Skin of body (tissue), 3 donors: ENCODE measurements at places on chromosomes 12 and 14.

GRCh38 chr14:21455592-21455911, 371 bp downstream of the CHD8 start:
- no peak for DNase-seq

GRCh38 chr14:99574099-99574880, 29.7 kb downstream of the CCDC85C start:
- DNase-seq: no peak

DNA sequence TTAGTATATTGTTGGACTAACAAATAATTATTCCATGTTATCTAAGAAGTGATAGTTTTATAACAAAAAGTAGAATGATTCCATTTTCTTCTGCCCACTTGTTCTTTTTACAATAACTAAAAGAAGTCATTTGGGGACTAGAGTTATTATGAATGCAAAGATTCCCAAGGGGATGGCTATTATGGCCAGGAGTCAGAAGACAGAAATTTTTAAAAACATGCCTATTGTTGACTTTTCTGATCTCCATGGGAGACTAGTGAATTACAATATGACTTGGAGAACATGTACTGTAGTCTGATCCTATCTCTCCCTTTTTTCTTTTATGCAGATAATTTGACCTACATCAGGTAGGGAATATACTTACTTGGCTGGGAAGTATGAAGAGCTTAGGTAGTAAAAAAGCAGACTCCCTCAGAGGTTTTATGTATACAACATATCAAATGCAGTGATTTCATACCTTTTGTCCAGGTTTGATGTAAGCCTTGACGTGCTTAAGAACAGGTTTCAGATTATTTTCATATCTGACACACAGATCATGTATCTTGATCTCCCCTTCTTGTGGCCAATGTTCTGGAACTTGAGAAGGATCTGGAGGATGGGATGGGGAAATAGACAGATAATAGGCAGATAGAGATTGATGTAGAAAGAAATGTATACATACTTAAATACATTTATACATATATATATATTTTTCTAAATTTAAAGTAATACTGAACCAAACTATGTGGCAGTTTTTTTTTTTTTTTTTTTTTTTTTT, 41.0 kb upstream of the KCNJ8 start:
- no peak for DNase-seq

DNA sequence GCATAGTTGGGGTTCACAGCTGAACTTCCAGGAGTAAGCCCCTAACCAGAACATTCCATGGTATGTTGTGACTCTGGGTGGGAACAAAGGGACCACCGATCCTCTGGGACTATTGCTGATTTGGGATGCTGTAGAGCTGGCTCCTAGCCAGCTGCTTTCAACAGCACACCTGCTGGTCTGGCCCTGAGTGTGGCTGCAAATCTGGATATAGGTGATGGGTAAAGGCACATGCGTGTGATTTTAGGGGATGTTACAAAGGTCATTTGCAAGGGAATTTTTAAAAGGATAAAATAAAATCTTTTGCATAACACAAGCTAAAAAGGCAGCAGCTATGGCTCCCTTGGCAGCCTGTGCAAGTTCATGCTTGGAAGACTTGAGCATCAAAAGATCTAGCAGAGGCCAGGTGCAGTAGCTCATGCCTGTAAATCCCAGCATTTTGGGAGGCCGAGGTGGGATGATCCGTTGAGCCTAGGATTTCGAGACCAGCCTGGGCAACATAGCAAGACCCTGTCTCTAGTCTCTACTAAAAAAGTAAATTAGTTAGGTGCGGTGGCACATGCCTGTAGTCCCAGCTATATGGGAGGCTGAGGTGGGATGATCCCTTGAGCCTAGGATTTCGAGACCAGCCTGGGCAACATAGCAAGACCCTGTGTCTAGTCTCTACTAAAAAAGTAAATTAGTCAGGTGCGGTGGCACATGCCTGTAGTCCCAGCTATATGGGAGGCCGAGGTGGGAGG, 1.6 kb downstream of the ALDH2 start:
- no peak for DNase-seq

DNA sequence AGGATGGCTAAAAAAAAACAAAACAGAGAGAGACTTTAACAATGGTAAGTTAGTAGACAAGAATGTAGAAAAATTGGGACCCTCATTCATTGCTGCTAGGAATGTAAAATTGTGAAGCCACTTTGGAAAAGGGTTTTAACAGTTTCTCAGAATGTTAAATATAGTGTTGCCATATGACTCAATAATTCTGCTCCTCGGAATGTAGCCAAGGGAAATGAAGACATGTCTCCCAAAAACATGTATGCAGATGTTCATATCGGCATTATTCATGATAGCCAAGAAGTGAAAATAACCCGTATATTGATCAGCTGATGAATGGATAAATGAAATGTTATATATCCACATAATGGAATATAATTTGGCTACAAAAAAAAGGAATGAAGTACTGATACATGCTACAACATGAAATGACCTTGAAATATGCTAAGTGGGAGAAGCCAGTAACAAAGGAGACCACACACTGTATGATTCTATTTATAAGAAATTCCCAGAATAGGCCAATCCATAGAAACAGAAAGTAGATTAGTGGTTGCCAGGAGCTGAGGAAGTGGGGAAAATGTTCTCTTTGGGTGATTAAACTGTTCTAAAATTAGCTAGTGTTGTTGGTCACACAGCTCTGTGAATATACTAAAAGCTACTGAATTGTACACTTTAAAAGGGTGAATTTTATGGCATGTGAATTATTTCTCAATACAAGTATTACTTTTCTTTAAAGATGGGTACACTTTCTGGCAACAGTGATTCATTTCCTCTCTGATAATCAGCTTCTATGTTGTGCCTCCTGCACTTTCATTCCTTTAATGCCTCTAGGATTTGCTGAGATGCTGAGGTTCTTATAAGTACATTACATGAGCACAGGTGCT, 132.5 kb downstream of the DAAM1 start:
- peak; percentile 81 for DNase-seq

GRCh38 chr12:52682938-52683574, 2.8 kb upstream of the KRT1 start:
- no peak for DNase-seq

GRCh38 chr12:109020146-109020795, 597 bp downstream of the SVOP start:
- no peak for DNase-seq

DNA sequence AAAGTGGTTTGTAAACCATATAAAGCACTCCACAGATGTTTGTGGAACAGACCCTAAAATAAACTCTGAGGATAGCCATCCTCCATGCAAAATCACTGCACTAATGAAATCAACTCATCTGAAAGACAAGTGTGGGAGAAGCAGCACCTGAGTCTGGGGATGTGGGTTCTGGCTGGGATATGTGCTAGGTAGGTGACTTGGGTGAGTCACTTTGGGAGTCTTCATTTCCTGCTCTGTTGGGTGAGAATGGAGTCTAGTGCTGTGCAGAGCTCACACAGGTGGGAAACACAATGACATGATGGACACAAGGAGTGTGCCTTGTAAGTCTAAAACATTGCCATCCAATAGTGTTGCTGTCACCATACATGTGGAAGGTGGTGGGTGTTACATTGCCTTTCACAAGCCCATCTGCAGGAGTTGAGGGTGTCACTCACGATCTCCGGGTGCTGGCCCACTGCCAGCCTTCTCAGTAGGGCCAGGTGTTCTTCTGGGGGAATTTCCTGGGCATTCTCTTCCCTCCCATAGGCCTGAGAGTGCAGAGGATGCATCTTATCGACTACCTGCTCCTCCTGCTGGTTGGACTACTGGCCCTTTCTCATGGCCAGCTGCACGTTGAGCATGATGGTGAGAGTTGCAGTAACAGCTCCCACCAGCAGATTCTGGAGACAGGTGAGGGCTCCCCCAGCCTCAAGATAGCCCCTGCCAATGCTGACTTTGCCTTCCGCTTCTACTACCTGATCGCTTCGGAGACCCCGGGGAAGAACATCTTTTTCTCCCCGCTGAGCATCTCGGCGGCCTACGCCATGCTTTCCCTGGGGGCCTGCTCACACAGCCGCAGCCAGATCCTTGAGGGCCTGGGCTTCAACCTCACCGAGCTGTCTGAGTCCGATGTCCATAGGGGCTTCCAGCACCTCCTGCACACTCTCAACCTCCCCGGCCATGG, 2.0 kb downstream of the SERPINA4 start:
- no peak for DNase-seq

GRCh38 chr14:58428118-58428683, 682 bp downstream of the KIAA0586 start:
- peak; percentile 80 for DNase-seq

DNA sequence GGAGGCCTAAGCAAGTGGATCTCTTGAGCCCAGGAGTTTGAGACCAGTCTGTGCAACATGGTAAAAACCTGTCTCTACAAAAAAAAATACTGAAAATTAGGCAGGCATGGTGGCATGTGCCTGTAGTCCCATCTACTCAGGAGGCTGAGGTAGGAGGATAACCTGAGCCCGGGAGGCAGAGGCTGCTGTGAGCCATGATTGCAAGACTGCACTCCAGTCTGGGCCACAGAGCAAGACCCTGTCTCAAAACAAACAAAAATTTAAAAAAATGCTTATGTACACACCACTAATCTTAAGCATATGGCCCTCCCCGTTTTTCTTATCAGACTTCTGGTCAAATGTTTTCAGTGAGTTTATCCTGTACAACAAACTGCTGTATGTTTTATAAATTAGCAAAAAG, 1.7 kb upstream of the GNPNAT1 start:
- DNase-seq: no peak

- DNase-seq: no peak
Measured at GRCh38 chr12:50929831-50930230, 22.5 kb upstream of the HIGD1C start.

DNA sequence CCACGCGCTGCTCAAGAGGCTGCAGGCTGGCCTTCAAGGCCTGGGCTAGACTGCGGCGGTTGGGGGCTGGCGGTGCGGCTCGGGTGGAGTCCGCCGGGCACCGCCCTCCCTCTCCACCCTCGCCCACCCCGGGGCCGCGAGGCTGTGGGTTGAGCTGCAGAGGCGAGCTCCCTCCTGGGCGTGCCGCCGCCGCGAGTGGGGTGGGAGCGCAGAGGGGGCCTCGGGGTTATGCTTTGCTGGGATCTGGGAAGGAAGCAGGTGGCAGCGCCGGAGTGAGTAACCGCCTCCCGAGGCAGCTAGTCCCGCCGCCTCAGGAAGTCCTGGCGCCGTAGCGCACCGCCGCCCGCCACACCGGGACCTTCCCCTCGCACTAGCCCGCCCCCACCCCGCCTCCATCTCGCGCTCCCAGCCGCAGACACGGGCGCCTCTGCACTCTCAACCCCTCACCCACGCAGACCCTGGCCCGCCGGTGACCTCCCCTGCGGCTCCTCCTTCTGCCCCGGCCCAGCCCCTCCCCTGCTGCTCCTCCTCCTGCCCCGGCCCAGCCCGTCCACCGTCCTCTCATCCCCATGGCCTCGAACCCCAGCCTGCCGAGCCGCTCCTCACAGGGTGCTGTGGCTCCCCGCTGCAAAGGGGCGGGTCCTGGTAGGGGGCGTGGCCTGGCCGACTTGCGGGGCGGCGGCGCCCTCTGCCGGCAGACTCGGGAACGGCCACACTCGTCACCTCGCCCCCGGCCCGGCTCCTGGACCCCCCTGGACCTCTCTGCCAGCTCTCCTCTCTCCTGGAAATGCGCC, 16.6 kb downstream of the TAMALIN start:
- DNase-seq: peak; percentile 33

GRCh38 chr14:99562856-99563748, 40.9 kb downstream of the CCDC85C start:
- no peak for DNase-seq

- DNase-seq: no peak
Measured at GRCh38 chr14:34837801-34838322, 37.3 kb downstream of the BAZ1A start.

DNA sequence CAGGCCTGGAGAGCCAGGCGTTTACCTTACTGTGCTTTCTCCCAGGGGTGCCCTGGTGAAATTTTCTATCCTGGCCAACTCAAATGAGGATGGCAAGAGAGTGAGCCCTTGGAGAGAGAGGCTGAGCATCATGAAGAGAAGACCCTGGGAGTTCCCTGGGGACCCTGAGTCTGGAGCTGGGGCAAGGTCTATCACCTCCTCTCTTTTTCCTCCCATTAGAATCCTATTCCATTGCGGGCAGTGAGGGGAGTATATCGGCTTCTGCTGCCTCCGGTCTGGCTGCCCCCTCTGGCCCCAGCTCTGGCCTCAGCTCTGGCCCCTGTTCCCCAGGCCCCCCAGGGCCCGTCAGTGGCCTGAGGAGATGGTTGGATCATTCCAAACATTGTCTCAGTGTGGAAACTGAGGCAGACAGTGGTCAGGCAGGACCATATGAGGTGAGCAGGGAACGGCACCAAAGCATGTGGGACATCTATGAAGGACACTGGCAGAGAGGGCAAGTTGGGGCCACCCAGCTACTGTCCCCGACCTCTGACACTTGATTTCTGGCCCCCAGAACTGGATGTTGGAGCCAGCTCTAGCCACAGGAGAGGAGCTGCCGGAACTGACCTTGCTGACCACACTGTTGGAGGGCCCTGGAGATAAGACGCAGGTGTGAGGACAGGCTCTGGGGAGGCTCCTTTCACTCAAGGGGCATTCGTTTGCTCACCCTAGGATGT, 1.6 kb downstream of the ARHGEF25 start:
- DNase-seq: no peak

GRCh38 chr14:88815980-88816379, 8.5 kb upstream of the TTC8 start:
- no peak for DNase-seq

- DNase-seq: no peak
Measured at GRCh38 chr14:101476258-101476915, 84.9 kb upstream of the DIO3 start.

- no peak for DNase-seq
Measured at GRCh38 chr14:51972566-51972965, 16.8 kb upstream of the RTRAF start.

DNA sequence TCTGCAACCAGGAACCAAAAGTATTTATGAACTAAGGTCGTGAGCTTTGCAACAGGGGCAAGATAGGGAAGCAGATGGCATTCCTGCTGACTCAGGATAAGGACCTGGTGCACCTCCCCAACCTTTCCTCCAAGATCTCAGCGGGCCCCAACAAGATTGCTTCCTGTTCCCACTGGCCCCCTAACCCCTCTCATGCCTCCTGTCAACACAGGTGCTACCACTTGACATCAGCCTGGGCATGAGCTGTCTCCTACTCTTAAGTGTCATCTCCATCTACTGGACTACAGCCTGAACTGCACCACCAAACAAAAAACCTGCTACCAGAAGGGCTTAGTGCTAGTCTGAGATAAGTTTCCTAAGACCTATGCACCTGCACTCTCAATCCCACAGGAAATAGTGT, 32.7 kb downstream of the MED6 start:
- no peak for DNase-seq

DNA sequence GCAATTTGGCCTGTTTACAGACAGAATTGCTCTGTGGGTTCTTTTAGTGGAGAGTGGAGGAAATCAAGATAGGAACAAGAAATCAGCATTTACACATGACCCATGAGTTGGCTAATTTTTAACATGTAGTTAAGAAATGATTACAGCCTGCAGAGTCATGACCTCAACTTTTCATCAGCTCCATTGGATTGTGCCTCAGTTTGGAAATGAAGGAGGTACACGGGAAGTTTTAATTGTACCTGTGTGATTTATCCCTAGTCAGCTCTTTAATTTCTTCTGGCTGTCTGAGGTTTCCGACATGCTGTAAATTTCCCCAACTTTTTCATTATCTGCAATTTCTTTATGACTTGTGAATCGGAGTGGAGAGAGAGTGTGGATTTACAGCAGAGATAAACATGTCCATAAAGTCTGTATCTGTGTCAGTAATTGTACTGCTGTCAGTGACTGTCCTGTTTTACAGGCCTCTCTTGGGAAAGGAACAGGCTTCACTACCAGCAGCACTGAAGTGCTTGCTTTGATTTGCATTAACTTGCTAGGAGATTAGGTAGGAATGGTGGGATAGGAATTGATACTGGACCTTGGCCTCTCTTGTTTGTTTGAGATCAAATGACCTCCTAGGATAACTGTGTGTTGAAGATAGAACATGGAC, 49.2 kb downstream of the LIN52 start:
- no peak for DNase-seq

- DNase-seq: no peak
Measured at GRCh38 chr12:2678426-2678825, 116.3 kb upstream of the FKBP4 start.
